ENCODE measurements at places on chromosomes 7 and 10.
A peak's percentile ranks its signal among the peaks of the same experiment; 100 is the strongest.

DNA sequence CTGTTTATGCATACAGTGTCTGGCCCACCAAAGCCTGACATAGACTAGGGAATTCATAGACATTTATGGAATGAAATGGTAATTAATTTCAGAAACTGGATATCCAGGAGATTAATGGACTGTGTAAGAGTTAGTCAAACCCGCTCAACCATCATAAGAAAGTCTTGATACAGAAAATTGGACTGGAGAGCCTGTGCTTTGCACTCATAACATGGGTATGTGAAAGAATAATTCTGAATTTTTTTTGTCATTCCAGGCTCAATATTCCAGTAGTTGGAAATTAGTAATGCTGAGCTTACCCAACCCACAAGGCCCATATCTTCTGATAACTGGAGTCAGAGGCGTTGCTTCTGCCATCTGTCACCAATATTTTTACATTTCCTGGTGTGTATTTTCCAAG is 799.7 kb upstream of the IGFBP3 start:
- no peak for DNase-seq

DNA sequence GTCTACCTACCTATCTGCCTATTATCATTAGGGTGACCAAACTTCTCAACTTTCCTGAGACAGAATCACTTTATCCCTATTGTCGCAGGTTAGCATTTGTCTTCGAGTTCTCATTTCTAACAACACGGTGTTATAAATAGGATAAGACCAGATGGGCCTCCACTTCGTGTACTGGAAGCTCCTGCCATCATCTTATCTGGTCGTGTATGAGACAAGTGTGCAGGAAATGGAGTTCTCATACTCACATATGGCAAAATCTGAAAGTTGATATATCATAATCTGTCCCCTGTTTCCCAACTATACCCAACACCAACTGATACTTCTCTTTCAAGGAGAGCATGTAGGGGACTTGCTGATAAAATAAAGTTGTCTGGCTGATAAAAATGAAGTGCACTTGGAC is 287.4 kb upstream of the FOXK1 start:
- DNase-seq = no peak

DNA sequence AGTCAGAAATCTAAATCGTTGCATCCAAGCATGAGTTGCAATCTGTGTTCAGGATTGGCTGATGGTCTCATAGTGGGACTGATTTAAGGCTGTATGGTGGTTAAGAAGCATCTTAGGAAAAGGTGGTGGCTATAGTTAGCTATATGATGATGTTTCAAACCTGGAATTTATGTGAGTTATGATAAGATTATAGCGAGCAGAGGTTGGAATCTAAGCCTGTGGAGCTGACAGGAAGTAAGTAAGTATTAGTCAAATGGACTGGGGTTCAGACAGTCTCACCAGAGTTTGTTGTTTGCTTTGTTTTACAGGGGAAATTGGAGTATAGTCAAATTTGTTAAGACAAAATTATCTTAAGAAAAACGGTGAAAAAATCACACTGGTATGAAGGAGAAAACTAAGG is 56.7 kb downstream of the ANKRD7 start:
- DNase-seq = no peak

DNA sequence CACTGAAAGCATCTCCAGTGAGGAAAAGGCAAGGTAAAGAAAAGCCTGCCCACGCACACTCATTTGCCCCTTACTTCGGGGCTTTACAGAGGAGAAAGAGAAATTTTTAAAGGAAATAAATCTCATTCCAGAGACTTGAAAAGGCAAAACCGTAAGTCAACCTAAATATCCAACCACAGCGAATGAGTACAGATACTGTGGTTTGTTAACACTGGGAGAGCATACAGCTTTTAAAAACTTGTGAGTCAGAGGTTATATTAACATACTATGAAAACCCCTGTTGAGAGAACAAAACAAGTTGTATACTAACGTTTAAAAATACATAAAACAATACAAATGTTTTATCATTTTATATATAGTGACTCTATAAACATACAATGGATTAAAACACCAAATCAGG is 28.6 kb upstream of the ST7 start:
- DNase-seq = no peak

- no peak for DNase-seq
These were observed 266.0 kb upstream of the CNTNAP2 start for GRCh38 chr7:145850636-145851035.

DNA sequence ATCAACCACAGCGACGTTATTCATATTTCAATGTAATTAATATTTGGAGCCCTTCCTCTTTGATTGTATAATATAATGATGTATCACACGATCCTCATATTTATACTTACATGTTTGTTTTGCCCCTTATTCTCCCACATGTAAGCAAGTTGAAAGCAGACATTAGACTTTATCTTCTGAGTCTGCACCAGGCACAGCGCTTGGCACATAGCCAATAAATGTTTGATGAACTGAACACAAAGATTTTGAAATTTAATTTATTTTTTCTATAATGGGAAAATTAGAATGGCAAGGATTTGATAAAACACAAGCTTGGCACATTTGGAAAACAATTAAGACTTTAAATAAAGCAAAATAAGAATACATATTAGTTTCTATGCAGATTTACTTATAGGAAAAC is 31.6 kb downstream of the ZFAND4 start:
- DNase-seq = no peak

- no peak for DNase-seq
These were observed 156.8 kb upstream of the PHYHIPL start for GRCh38 chr10:59019603-59020002.

DNA sequence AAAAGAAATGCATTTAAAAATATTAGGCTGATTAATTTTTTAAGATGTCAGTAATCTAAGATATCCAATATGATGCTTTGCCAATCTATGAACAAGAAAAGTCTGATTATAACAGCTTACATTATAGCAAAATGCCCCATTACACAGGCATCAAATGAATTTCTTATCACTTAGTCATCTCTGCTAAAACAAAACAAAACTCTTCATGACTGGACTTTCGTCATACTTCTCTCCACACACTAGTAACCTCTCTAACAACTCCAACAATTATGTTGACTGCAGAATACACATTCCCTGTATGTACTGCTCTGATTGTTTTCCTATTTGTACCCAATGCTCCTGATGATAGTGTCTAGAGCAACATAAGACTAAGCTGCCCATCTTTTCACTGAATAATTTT is 3.8 kb upstream of the MKI67 start:
- DNase-seq = no peak

DNA sequence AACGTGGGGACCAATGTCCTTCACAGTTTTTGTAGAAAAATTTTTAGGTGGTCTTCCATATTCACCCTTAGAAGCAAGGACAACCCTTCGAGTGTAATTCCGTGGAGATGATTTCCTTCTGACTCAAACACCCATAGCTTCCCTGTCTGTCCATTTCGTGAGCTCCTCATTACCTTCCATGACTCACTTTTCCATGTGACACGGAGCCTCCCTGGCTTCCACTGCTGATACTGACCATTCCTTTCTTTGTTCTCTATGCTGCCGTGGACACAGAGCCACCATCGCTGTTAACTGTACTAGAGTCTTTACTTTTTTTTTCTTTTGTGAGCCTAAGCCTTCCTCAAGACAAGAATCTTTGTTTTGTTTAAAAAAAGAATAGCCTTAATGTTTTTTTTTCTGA is 12.5 kb upstream of the ARMS2 start:
- DNase-seq = no peak

- DNase-seq = no peak
These were observed 117.8 kb downstream of the MICU1 start for GRCh38 chr10:72508033-72508432.

DNA sequence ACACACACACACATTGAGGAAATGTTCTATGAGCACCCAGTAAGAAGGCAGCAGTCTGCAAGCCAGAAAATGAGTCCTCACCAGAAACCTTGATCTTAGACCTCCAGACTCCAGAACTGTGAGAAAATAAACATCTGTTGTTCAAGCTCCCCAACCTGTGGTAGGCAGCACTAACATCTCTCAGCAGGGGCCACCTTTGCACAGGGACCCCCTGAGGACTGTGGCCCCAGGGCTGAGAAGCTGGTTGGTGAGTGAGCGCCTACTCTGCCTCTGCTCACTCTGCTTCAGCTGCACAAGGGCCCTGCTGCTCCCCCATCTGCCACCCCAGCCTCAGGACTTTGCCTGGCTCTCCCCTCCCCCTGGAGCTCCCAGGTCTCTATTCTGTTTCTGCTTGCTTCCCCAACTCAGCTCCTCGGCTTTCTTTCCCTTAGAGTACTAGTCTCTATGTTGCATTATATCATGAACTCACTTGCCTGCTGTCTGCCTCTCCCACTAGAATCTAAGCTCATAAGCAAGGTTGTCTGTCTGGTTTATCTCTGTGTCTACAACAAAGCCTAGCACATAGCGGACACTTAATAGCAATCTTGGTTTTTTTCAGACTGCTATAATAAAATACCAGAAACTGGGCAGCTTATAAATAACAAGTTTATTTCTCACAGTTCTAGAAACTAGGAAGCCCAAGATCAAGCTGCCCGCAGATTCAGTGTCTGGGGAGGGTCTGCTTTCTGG is 40.4 kb upstream of the PRLHR start:
- DNase-seq = no peak

DNA sequence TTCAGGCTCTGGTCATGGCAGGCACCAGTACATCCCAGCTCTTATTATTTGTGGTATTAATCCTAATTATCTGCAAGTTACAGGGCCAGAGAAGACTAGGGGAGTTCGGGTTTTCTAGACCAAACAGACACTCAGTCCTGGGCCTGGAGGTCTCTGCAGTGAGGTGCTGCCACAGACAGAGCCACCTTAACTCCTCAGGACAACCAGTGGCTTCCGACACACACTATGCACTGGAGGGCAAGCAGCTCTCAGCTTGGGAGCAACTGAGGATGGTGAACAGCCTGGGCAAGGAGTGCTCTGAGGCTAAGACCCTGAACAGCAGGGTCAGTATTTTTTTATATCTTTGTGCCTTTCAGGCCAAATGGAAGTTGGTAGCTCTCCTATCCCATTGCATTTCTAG is 19.0 kb downstream of the ACTA2 start:
- no peak for DNase-seq

- DNase-seq = peak; percentile 51
These were observed 83.8 kb upstream of the GPR26 start for GRCh38 chr10:123582084-123582989.

- DNase-seq = no peak
These were observed 57.7 kb downstream of the VPS41 start for GRCh38 chr7:38851321-38851720.

DNA sequence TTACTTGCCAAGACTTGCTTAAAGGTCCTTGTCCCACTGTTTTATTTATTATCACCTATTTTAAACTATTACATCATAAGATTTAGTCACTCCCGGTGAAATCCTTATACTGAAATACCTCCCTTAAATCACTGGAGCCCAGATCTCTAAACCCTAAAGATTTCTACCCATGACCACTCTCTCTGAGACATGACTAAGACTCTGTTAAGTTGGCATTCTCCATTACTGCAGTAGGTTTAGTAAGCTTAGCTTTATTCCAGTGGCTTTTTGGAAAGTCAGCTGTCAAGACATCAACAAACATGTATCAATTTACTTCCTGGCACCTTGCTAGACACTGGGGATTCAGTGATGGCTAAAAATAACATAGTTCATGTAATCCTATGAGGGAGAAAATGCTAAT is 874.2 kb downstream of the KCNMA1 start:
- DNase-seq = no peak

DNA sequence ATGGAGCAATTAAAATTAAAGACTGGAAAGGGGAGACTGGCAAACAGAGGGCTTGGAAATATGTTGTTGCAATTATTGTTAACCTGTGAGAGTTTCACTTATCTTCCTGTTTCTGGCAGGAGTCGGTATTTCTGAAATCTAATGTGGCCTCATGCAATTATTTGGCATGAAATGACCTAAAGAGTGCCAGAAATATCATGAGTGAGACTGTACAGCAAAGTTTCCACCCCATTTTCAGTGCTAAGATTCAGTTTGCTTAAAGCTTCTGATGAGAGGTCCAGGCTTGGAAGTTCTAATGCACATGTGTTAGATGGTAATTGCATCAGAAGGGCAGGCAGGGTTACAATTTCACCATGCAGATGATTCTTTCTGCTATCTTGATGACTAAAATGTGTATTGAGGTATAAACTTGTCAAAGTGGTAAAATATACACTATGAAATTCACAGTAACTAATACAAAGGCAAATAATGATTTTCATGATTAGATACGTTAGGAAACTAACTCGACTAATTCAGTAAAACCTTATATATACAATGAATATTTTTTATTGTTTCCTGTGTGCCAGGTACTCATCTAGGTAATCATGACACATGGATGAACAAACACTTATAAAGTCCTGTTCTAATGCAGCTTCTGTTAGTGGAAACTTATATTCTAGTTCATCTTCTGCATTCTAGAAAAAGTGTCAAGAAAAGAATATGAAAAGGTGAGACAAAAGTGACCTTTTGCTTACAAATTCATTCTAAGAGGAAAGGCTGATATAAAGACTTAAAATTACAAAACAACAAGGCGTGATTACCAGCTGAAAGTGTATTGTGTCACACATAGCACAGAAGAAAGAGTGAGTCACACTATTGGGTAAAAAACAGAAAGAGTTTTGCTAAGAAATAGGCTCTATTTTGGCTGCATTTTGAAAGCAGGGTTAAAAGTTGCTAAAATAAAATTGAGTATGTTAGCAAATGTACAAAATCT is 533.4 kb upstream of the SEMA3D start:
- DNase-seq = no peak

Data from CD4-positive, alpha-beta T cell treated with Interleukin-21 for 1 hour (primary cell).